Spinal cord (tissue), 10 donors: ENCODE measurements at places on chromosomes 7 and 10. TPM values are rescaled to one million over a fixed set of nuclear protein-coding genes. Genes with fewer than 3 reads are reported as not detected.

- H3K36me3 ChIP-seq = no peaks in the 10 kb centered on the region
- peaks cover 4% of the 10 kb centered on the region for H3K4me1 ChIP-seq
- H3K27me3 ChIP-seq = no peaks in the 10 kb centered on the region
- no peak overlapping the region for H3K27ac ChIP-seq
- no peak overlapping the region for H3K4me3 ChIP-seq
These were observed 425.2 kb upstream of the NFE2L3 start for GRCh38 chr7:25726781-25727311.

SCD gene
- 322 TPM for total RNA-seq

CLDN3 gene
- 3.9 TPM for total RNA-seq

DNA sequence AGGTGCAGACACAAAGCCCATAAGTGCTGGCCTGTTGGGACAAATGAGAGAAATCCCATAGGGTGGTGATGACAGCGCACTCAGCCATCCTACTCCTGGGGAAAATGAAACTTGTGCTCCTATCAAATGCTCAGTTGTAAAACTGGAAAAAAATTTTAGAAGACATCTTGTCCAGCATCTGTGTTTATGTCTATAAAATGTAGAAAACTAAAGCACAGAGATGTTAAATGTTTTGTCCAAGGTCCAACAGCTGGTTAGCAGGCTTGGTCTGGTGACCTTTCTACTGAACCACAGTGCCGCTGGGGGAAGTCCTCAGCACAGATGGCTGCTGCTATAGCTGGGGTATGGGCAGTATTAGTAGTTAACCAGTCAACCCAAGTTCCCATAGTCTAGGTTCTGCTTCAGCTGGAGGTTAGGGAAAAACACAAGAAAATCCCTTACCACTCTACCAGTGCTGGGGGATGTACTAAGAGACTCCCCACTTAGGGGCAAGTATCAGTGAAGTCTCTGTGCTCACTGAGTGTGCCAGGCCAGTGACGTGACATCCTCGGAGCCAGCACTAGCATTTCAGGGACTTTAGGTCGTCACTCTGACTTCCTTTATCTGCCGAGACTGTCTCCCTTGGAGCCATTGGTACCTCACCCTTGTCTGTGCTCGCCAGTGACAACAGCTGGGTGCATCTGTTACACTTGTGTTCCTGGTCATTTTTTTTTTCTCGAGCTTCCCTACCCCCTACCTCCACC is 1.9 kb downstream of the TSPAN33 start:
- DNase-seq = no peak
- H3K27me3 ChIP-seq = peaks cover 18% of the 10 kb centered on the region
- no peaks in the 10 kb centered on the region for H3K36me3 ChIP-seq
- H3K4me3 ChIP-seq = no peak overlapping the region

ZNF727 gene
- 0.50 TPM for total RNA-seq

DNA sequence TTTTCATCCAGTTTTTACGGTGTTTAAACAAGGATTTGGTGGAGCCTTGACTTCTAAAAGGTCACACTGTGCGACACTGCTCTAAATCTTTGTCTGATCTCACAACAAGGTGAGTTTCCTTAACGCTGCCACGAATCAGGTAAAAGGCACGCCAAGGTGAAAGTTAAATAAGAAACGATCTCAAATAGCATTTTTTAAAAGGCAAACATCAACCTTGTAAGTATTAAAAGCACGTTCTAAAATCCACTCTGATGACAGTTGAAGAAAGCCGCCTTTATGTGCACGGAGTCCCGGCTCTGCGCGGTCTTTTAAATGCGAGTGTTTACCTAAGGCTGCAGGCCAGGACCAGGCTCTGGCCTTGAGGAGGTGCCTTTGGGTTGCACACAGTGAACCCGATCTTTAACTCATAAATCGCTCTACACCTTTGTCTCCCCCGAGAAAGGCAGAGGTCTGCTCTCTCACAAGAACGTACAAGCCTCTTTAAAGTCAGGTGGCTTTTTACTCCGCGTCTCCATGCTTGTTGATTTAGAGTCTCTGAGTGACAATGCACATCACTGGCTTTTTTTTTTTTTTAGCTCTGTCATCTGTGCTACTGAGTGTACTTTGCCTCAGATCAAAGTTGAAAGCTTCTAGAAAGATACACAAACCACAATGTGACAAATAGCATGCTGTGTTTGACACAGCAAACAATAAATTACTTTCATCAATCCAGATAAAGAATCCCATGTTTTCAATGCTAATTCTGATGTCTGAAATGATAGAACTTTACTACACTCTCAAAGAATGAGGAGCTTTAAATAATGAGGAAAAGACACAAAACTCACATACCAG is 25.9 kb upstream of the RNF32 start:
- H3K27me3 ChIP-seq = peaks cover 16% of the 10 kb centered on the region
- H3K27ac ChIP-seq = no peak overlapping the region
- no peak for DNase-seq
- H3K36me3 ChIP-seq = no peaks in the 10 kb centered on the region
- no peak overlapping the region for H3K4me3 ChIP-seq

SLC18A2 gene
- total RNA-seq = 1.9 TPM

COL28A1 gene
- total RNA-seq = 18.3 TPM
